Activated CD4-positive, alpha-beta T cell treated with anti-CD3 and anti-CD28 coated beads for 48 hours (primary cell): ENCODE measurements at places on chromosomes 6 and 20.

- DNase-seq: no peak
Measured at GRCh38 chr6:124530926-124531325, 431.3 kb upstream of the RNF217 start.

DNA sequence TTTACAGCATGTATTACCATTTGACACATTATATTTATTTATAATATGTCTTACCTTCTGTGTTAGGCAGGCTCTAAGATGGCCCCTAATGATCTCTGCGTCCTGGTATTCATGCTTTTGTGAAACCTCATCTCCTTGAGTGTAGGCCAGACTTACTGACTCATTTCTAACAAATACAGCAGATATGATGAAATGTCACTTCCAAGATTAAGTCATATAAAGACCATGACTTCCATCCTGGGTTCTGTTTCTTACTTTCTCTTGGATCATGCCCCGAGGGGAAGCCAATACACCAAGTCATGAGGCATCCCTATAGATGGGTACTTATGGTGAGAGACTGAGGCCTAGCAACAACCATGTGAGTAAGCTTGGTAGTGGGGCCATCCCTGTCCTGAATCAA is 30.2 kb downstream of the ZHX3 start:
- DNase-seq: no peak

DNA sequence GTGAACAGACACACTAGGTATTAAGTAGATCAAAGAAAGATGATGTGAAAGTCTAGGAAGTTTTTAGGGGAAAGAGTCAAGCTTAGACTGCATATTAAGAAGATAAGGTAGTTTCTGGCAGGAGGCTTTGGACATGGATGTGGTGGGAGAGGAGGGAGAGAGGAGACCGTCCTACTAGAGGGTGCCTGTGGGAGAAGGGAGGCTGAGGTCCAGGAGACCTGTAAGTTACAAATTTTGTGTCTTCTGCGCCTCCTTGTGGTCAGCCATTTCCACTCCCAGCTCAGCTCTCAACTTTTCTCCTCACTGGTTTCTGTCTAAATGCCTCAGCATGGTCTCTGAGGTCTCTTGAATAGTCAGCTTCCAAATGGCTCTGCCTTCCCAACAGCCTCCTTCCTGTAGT is 193.5 kb downstream of the UNC5CL start:
- peak; percentile 41 for DNase-seq

- DNase-seq: peak; percentile 41
Measured at GRCh38 chr6:155248008-155249001, 15.5 kb upstream of the CLDN20 start.

- no peak for DNase-seq
Measured at GRCh38 chr20:46087161-46087560, 2.6 kb downstream of the NCOA5 start.

DNA sequence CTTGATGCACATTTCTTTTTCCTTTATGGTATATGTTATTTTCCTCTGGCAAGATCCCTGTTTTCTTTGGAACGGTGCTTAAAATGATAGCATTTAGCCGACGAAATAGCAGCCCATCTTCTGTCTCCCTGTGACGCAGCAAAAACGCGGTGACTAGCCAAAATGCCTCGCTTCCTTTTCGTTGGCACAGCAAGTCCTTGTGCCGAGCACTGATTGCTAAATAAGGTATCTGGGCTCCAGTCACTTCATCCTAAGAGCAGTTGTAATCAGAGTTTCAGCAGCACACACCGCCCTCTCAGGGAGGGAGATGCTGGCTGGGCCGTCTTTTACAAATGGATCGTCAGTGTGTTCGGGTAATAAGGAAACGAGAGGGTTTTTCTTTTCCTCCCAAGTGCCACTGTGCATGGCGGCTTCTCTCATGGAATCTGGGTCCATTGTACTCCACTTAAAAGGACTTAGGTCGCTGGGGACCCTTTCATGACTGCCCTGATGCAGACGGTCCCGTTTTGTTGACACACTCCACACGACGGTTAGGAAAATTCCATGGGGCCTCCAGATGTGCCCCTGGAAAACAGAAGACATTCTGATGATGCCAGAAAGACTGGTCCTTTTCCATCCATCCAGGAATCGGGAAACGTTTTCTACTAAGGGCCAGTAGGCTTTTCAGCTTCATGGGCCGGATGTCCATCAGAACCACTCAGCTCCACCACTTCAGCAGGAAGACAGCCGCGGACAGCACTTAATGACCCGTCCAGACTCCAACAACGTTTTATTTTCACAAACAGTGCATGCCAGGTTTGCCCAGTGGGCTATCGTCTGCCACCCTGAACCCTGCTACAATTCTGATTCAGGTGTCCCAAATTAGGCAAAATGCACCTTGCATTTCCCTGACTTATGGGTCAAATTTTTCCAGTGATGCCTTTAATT is 185.5 kb downstream of the CDH4 start:
- no peak for DNase-seq

- DNase-seq: no peak
Measured at GRCh38 chr20:17990278-17990972, 21.6 kb downstream of the MGME1 start.

GRCh38 chr6:170084166-170084730 is 206.6 kb downstream of the DLL1 start:
- DNase-seq: no peak

DNA sequence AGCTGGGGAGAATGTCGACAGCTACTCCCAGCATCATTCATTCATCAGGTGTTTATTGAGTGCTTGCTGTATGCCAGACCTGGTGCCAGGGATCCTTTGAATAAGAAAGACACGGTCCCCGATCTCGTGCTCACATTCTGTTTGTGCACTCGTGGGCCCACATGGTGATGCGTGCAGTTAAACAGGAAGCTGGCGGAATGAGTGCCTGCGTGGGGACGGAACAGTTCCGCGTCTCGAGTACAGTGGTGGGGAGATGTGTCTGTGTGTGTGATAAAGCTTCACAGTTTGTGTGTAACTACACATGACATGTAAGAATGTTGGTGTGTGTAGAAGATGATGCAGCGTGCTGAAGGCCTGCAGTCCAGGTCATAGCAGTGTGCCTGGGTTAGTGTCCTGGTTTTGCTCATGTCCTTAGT is 6.5 kb downstream of the RBM38 start:
- DNase-seq: peak; percentile 58

DNA sequence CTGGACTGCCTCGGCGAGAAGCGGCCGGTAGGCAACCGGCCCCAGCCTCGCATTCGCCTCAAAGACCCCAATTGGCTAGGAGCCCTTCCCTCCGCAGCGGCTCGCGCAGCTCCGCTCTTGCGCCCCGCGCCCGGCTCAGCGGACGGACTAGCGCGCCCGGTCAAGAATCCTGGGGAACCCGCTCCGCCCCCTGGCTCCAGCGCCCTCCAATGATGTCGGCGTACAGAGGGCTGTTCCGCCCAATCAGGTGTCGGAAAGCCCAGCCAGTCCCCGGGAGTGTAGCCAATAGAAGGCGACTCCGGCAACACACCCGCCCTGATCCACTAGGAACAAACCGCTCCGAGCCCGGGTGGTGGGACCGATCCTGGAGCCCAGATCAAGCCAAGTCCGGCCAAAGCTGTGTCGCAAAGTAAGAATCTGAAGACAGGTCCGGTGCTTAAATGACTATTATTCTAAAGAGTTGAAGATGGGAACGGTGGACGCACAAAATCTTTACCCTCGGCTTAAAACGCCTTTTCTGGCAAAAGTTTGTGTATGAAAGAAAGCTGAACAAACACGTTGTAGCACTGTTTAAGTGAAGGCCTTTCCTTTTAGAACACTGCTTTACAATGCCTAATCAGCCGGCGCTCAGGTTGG is 132.2 kb downstream of the OGFRL1 start:
- peak; percentile 57 for DNase-seq

GRCh38 chr6:69935079-69935478 is 68.7 kb downstream of the COL19A1 start:
- DNase-seq: no peak

- no peak for DNase-seq
Measured at GRCh38 chr20:57442888-57443239, 51.7 kb downstream of the RBM38 start.

- DNase-seq: peak; percentile 20
Measured at GRCh38 chr6:5665173-5665572, 341.6 kb downstream of the NRN1 start.

GRCh38 chr20:5361176-5361575 is 44.4 kb upstream of the PROKR2 start:
- no peak for DNase-seq

DNA sequence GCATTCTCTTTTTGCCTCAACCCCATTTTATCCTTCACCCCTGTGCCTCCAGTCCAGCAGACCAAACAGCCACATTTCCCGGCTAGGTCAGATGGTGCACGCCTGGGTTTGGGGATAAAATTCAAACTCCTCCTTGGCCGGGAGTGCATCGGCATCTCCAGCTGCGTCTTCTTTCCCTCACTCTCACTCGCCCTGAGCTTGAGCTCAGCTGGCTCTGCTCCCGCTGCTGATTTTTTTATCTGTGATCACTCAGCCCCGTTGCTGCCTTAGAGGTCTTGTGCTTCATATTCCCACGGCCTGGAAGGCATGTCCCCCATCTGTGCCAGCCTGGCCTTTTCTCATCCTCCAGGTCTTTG is 6.8 kb upstream of the EZR start:
- DNase-seq: no peak

DNA sequence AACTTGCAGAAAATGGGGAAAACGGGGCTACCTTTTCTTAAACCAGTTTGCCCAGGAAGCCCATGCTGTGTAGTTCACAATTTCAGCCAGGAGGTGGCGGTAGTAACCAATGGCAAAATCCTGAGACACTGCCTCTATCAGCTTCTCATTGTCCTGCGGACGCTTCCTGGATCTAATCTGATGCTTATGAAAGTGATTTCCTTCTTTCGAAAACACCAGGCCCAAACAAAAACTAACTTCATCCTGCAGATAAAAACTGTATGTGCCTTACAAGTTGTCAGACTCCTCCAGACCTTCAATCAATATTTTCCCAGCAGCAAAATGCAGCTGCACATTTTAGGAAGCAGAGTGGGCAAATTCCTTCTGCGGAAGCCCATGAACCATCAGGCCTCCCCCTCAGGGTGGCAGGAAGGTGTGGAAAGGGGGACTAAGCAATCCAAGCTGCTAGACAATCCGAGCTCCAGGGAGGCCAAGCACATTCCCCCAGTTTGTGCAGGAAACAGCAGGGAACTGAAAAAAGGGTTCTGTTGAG is 88.5 kb downstream of the LY86 start:
- DNase-seq: peak; percentile 86

DNA sequence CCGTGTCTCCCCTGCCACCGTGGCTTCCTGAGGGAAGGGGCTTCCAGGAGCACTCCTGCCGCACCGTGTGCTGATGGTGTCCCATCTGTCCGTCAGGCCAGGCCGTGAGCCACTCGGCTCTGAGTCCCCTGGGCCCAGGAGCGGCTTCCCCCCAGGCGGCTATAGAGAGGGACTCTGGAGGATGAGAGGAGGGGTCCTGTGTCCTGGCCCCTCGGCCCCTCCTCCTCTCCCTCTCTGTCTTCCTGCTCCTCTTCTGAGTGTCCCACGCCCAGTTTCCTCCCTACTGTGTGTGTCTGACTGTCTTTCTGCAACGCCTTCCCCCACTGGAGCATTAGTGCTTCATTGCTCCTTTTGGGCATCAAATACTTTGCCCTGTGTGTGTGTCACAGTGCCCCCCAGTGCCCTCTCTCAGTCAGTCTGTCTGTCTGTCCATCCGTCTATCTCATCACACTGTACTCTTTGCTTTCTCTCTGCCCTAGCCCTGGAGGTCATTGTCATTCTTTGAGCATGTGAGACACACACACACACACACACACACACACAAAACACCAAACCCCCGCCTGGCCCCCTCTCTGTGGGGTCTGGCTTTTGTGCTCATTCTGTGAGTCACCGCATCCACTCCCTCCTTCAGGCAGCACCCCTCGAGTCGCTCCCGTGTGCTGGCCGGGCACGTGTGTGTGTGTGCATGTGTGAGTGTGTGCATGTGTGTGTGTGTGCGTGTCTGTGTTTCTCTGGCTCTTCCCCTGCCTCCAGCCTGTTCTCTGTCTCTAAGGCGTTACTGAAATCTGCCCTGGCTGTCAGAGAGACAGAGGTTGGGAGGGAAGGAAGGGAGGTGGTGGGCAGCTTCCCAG is 71.9 kb downstream of the SRC start:
- no peak for DNase-seq

- DNase-seq: no peak
Measured at GRCh38 chr6:154165478-154165877, 126.4 kb downstream of the OPRM1 start.

GRCh38 chr20:60113771-60114170 is 155.5 kb downstream of the CDH26 start:
- DNase-seq: no peak

DNA sequence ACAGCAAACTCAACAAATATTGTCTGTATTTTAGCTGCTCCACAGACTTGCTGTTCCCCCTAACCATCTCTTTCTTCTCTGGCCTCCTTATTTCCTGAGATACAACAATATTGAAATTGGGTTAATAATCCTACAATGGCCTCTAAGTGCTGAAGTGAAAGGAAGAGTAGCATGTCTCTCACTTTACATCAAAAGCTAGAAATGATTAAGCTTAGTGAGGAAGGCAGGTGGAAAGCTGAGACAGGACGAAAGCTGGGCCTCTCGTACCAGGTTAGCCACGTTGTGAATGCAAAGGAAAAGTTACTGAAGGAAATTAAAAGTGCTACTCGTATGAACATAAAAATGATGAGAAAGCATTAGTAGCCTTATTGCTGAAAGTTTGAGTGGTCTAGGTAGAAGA is 63.8 kb downstream of the ELOVL5 start:
- DNase-seq: peak; percentile 28

- no peak for DNase-seq
Measured at GRCh38 chr6:89010825-89011224, 47.4 kb upstream of the RNGTT start.

DNA sequence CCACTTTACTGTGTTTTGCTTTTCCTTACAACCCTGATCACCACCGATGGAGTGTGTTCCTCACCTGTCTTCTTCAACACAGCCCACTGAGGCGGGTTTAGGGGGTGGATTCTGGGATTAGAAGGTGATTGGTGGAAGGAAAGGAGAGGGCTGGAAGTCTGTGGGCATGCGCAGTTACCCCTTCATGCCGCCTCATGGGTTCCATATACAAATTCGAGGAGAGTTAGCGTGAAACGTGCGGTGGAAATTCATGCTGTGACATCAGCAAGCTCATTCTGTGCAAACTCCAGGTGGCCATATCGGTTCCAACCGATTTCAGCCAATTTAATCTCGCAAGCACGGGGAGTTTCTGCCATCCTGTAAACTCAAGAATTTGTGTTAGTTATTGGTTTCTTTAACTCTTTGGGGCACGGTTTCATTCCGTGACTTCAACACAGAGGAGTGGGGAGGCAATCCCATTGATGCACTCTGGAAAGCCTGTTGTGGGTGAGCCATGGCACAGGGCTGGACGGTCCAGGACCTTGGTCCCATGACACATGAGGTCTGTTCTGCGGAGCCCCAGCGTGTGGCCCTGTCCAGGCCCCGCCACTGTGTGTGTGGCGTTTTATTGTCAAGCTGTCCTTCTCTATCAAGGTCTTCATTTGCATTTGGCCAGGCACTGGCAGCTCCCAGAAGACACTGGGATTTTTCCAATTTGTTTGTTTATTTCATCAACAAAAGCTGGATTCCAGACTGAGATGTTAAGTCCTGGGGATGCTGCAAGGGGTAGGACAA is 482.8 kb upstream of the SULF2 start:
- no peak for DNase-seq

DNA sequence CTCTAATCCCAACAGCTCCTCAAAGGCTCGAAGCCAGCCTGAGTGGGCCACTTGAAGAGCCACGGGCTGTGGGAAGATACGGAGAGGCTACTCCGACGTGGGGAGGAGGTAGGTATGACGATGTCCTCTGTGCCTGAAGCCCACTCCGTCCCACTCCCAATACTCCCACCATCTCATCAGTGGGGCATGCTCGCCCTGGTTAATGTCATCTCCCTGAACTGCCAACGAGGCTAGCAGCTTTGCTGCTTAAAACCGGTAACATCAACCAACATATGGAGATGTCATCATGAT is 11.1 kb downstream of the NRN1 start:
- DNase-seq: peak; percentile 7
